ENCODE measurements at places on chromosomes 2 and 18. TPM values are rescaled to one million over a fixed set of nuclear protein-coding genes. Genes with fewer than 3 reads are reported as not detected.

DNA sequence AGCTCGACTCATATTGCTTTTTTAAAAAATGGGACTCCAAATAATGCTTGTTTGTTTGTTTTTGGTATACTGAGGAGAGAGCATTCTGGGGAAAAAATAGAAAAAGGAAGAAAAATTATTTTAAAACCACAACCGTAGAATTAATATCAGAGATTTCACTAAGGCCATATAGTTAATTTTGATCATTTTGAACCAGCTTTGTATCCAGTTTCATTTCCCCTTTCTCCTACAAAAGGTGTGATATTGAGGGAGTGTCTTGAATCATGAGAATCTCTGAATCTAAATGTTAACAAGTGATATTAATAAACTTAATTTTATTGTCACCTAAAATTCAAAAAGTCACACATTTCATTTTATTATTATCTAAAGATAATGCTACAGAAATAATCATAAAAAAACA, 198.5 kb upstream of the GALNT5 start:
- DNase-seq = no peak

DNA sequence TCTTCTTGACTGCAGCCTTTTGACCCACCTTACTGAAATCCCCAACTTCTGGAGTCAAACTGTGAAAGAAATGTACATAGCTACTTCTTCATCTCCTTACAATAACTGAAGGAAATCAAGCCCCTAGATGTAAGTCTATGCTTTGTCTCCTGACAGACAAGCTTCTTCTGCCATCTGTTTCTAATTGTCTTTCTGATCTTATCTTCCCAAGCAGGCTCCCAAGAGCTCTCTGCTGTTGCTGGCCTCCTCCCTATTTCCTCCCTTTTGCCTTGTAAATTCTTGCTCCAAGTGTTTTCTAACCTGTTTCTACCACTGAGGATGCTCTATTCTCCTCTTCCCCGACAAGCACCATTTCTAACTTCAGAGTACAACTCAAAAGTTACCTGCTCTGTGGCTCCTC, 77.4 kb upstream of the OSR1 start:
- DNase-seq = no peak

DNA sequence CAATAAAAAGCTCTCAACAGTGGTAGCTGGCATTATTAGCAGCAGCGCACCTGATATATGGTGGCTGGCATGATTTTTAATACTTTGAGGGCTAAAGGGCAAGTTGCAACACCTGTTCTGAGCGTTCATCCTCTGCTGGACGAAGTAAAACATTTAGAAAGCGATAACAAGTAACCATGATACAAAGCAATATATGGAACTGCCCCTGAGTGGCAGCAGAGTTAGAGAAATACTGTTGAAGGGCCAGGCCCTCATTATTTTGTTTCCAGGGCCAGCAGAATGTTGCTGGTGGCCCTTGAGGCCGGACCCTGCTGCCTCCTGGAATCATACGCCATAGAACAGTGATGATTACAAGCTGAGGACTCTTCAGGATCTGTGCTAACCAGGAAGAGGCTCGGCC, 47.8 kb downstream of the ARHGEF4 start:
- DNase-seq = no peak

DNA sequence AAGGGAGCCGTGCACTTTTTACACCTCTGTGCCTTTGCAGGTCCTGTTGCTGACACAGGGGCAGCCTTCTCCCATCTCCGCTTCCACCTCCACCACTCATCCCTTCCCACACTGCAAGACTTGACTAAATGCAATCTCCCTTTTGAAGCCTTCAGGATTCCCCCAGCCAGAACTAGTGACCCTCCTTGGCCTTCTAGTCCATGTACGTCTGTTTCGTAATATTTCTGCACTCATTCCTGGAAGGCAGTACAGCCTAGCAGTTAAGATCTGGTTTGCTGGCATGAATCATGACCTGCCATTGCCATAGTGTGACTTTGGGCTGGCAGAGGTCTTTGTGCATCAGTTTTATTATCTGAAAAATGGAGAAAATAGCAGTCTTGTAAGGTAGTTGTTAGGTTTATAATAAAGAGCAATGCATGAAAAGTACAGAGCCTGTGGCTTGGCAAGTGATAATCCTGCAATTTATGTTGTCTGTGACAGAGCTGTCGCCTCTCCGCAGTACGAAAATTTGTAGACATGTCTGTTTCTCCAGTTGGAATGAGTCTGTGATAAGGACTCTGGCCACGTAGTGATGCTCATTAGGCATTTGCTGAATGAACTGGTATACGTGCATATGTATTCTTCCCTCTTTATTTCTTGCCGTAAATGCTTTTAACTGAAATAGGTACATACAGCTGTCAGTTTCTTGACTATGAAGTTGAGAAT, 36.7 kb downstream of the NCK2 start:
- no peak for DNase-seq

- DNase-seq = no peak
These were observed 92.0 kb downstream of the GAREM1 start for GRCh38 chr18:32378705-32379104.

GRCh38 chr18:48643262-48643661, 104.4 kb downstream of the CTIF start:
- no peak for DNase-seq

- no peak for DNase-seq
These were observed 86.7 kb upstream of the RAB6C start for GRCh38 chr2:129892773-129893172.

DNA sequence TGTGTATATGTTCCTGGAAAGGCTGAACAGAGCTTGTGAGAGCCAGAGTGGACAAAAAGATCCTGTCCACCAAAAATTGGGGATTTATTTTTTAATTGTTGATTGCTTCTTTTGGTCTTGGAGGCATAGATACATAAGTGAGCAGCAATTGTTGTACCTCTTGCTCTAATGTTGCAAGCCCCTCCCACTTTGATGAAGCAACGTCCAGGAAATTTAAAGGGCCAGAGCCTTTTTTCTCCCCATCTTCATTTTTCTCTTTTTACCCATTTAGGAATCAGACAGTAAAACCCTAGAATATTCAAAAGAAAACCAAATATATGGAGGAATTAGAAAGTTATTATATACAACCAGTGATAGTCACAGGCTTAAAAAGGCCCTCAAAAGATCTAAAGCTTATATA, 871.8 kb upstream of the NRXN1 start:
- no peak for DNase-seq

GRCh38 chr18:56508370-56509036, 129.9 kb downstream of the TXNL1 start:
- no peak for DNase-seq

- DNase-seq = no peak
These were observed 74.0 kb upstream of the SESTD1 start for GRCh38 chr2:179338681-179339080.

- DNase-seq = no peak
These were observed 14.9 kb downstream of the PPP3R1 start for GRCh38 chr2:68237404-68237803.

- DNase-seq = no peak
These were observed 47.6 kb upstream of the SH3RF3 start for GRCh38 chr2:109081374-109081773.

- no peak for DNase-seq
These were observed 165.3 kb downstream of the RNF152 start for GRCh38 chr18:61727241-61728193.

Gene TMEM169
- polyA plus RNA-seq = 4.5 TPM

Gene SERPINB2
- not detected for polyA plus RNA-seq

Gene ACKR3
- polyA plus RNA-seq = 24.9 TPM

Gene ANKAR
- polyA plus RNA-seq = 7.6 TPM

Gene DOCK10
- polyA plus RNA-seq = 16.3 TPM

Gene ALPI
- polyA plus RNA-seq = not detected

Gene IL36A
- not detected for polyA plus RNA-seq

Gene POTEE
- 0.10 TPM for polyA plus RNA-seq

Gene RAB6D
- 1.2 TPM for polyA plus RNA-seq

Gene HJURP
- polyA plus RNA-seq = 10.0 TPM

Gene GPR39
- polyA plus RNA-seq = 0.20 TPM

Gene NEB
- polyA plus RNA-seq = 1,544 TPM

Gene SLC5A7
- 0.09 TPM for polyA plus RNA-seq

Gene LYPD1
- 5.8 TPM for polyA plus RNA-seq

Data from forelimb muscle (tissue), 1 donor.